NCI-H510A (cell line): ENCODE measurements at places on chromosomes 6 and 20.

- no peak for DNase-seq
Observed at GRCh38 chr6:108862479-108863191, 14.4 kb downstream of the ARMC2 start.

GRCh38 chr6:2579804-2580570, 170.7 kb downstream of the MYLK4 start:
- no peak for DNase-seq

DNA sequence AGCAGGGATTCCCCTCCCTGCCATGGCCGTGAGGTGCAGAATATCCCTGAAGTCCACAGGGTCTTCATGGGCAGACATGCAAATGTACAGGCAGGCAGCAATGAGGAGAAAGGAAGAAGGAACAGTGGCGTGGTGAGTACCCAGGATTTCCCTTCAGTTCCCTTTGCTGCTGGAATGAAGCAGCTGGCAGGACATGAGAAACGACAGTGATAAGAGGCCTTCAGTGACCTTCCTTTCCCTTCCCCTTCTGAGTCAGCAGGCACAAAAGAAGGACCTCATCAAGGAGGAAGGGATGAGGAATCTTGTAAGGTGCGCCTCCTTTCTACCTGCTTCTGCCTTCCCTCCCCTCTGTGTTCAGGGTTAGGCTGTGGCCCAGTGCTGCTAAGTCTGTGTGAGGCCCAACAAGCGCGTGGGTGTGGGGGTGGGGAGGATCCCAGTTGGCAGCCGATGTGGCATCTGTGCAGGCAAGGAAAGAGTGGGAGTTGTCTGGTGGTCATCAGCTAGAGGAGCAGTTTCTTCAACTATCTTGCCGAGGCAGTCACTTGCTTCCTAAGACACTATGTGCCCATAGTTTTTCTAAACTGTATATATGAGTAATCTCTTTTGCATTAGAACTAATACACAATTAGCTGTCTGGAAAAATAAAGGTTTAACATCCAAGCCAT, 29.5 kb upstream of the FBXO9 start:
- DNase-seq: no peak

DNA sequence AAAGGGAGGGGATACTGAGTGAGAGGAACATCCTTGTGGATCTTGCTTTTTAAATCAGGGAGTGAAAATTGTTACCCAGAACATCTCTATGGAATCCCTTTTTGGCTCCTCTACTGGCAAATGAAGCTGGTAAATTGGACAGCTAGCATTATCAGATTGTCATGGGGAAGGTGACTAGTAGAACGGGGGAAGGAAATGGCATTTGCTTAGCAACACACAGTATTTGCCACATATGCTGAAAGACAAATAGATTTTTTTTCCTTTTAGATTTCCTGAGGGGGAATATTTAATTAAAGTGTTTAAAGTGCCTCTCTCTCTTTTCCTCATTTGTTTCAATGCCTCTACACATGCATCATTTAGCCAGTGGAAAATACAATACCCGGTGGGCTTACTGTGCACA, 573.5 kb downstream of the BCKDHB start:
- no peak for DNase-seq

DNA sequence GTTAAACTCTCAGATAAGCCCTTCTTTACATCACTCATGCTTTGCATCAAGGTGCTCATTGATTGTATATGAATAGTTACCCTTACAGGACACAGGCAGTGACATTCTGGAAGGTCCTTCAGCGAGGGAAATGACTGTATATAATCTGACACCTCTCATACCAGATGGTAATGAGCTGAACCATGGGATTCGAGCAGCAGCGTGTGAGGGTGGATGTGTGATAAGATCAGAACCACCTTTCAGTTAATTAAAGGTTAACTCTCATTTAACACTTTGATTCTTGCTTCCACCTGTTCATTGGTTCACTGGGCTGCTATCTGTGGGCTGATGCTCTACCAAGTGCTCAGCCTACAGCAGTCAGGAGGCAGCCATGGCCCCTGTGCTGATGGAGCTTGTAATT, 24.2 kb downstream of the NEDD9 start:
- DNase-seq: no peak

DNA sequence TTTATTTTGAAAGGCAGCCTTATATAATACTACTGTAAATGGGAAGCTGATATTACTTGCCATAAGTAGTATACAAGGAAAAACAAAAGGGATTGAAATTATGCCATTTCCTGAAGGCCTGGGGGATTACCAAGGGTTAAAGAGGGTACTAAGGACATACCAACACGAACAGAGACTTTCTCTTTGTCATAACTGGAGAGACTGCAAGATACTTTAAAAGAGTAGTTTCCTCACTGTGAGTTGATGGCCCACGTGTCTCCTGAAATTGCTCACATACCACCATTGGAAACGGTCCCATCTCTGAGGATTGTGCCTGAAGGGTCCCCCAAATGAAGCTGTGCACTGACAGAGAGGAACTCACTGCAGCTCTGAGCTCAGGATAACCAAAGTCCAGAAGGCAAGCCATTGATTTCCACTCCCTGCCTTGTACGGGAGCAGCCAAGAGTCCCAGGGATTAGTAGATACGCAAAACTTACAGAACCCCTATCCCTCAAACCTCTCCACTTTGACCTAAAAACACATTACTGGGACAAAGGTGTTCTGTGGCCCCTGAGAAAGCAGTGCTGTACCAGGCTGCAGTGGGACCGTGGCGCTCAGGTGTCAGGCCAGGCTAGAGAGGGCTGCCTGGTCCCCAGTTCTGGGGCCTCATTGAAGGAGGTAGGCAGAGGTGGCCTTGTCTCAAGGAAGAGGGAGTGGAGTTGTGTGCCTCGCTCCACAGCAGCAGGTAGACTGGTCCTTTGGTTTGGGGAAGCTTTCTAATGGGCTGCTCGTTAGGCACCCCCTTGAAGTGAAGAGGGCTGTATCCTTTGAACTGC, 15.2 kb downstream of the PSMG4 start:
- no peak for DNase-seq

DNA sequence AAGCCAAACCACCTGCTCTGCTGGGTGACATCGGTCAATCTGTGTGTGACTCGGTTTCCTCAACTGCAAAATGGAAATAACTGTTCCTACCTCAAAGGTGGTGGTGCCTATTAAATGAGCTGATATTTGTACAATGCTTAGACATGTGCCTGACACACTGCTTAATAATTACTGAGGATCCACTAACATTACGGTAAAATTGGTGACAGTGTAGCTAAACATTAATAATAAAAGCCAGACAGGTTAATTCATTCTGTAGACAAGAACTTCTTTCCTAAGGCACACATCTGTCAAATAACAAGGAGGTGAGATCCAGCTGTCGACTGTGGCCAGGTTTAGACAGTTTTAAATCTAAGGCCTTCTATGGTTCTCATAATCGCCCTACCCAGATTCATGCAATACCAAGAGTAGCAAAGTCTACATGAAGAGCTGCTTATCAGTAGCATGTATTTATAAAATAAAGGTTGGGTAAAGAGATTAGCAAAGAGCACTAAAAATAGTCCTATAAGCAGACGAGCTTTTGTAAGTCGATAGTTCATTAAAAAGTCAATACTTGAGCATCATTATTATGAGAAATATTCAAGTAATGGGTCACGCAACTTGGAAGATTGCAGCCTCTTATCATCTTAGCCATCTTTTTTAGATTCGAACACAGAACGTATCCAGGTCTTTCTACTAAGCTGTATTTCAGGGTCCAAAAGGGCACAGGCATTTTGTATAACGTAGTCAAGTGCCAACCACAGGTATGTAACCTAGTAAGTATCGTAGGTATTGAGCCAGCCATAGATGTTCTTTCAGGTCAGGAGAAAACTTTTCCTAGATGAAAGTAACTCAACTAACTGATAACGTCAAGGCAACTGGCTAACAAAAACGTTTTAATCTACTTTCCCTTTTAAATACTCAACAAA, 3.2 kb downstream of the CNKSR3 start:
- no peak for DNase-seq

GRCh38 chr6:52560462-52560861, 16.4 kb downstream of the TRAM2 start:
- no peak for DNase-seq

DNA sequence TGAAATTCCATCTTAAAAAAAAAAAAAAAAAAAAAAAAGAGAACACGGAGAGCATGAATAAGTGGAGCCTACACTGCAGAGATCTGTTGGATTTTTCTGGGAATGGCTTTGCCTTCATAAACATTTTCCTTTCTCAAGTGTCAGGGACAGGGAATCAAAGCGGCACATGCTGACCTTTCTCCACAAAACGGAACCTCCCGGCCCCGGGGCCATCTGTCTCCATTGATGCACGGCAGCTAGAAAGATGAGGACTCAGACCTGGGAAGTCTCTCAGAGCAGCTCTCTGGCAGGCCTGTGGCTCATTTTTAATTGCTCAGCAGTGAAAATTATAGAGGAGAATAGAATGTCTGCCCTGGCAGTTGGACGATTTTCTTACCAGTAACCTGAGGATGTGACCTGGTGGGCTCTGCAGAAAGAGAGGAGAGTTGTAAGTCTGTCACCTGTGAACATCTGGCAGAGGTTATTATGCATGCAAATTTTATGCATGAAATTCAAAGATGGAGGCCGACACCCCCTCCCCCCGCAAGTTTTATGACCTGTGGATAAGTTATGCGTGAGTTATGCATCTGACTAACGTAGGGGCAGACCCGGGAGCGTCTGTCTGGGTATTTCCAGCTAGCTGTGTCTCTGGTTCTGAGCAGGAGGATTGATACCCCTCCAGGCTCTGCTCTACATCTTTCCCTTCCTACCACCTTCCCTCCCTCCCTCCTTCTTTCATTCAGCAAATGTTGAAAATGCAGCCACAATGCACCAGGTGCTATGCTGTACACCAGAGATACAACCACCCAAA, 352.5 kb downstream of the CDH26 start:
- DNase-seq: no peak

DNA sequence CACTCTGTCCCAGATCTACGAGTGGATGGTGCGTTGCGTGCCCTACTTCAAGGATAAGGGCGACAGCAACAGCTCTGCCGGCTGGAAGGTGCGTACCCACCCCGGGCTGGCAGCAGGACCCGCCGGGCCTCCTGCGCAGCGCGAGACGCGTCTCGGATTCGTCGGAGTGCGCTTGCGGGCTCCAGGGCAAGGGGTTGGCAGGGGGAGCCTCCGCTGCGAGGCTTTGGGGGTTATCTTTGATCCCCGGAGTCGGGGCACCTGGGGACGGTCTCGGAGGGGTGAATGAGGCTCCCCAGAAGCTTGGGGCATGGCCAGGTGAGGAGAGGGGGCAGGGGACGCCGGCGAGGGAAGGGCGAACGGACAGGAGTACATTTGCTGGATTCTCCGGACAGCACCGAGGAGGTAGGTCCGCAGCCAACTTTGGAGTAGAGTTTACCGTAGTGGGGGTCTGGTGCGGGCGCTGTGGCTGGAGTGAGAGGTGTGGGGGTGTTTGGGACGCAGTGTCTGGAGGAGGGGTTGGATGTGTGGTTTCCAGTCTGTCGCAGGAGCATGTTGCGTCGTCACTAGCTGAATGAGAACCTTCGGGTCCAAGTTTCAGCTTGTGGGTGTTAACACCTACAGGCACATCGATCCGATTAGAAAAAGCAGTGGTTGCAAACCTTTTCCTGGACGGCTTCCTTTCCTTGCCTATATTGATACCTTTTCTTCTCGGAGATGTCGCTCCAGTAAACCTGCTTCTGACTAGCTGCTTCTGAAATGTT, 1.2 kb downstream of the FOXO3 start:
- no peak for DNase-seq

DNA sequence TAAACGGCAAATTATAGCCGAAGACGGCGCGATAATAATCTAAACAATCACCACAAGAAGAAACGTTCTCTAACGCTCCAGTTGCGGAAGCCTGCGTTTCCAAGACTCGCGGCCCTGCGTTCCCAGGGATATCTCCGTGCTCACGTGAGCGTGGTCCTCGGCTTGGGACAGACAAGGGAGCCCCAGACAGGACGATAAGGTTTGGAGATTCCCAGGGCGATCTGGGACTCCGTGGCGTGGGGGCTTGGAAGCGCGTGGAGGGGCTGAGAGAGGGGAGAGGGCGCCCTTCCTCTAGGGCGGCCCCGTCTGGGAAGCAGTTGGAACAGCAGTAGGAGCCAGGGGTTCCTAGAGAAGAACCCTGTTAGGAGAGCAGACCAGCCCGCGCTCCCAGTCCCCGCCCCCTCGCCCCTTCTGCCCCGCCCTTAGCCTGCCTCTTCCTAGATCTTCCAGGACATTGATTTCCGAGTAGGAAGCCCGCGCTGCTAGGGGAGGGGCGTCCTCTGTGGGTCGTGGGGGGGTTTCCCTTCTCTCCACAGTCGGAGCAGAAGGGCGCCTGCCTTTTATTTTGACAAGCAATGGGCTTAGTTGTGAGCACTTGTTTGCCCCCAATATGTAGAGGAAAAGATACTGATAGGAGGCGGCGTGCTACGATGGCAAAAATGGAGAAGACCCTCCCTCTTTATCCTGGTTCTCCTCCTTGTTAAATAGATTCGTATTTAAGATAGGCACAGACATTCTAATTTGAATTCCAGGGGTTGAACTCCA, 10.6 kb downstream of the NRN1 start:
- no peak for DNase-seq

DNA sequence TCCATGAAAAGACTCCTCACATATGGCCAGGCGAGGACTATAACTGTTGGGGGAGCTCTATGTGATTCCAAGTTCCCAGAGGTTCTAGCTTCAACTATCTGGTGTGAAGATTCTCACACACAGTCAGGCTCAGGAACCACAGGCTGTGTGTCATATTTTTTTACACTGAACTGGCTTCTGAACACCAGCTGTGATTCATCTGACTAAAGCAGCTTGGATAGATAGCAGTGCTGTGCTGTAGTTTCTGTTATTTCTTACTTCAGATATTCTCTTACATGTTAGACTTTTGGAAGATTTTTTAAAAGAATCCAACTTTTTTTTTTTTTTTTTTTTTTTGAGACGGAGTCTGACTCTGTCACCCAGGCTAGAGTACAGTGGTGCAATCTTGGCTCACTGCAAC, 140.7 kb upstream of the MCHR2 start:
- DNase-seq: no peak

DNA sequence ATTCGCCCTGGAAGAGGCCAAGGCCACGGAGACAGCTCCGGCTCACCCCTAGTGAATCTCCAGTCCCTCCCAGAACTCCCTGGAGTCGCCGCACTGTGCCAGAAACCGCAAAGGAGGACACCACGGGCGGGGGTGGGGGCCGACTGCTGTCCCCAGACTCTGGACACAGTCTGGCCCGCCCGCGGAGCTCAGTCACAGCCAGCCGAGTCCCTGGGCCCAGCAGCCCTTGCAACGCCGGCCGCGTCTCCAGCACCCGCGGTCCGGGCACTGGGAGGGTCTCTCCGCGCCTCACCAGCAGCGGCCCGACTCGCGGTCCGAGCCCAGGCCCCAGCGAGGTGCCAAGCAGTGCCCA, 518 bp downstream of the PEX6 start:
- DNase-seq: no peak

GRCh38 chr20:45372646-45373352, 5.3 kb downstream of the TP53TG5 start:
- no peak for DNase-seq

GRCh38 chr6:168662301-168662936, 221.4 kb downstream of the SMOC2 start:
- DNase-seq: no peak

DNA sequence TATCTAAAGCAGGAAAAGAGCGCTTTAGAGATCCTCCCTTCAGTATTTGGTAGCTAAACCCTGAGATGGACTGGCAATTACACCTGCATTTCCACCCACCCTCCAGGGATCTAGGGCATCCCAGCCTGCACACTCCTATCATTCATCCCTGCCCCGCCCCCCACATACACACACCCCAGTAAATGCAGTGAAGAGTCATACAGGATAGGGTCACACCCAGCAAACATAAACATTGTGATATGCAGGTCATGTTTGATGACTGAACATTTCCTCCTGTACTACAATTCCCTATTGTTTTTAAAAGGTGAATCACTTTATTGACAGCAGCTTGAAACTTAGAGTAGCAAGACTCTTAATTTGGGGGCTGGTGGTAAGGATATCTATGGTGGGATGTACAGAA, 112.9 kb downstream of the FOXO3 start:
- DNase-seq: no peak
